ENCODE measurements at places on chromosomes 6 and 20.

GRCh38 chr6:112833581-112834131 is 486.5 kb downstream of the RFPL4B start:
- DNase-seq, result peak; percentile 53

DNA sequence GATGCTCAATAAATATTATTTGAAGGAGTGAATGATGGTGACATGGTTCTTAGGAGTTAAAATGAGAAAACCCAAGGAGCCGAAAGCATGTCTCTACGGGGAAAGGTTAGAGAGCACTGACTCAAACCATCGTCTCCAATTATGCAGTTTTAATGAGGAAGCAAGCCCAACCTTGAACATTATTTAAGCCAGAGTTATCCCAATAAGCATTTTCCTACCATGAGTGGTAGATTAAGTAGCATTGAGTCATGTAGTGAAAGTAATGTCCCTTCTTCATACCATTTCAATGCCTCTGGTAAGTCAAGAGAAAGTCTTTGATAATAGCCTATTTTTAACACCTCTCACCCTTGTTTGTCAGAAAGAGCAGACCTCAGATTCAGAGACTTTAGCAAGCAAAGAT is 13.5 kb downstream of the TSHZ2 start:
- DNase-seq, result no peak

DNA sequence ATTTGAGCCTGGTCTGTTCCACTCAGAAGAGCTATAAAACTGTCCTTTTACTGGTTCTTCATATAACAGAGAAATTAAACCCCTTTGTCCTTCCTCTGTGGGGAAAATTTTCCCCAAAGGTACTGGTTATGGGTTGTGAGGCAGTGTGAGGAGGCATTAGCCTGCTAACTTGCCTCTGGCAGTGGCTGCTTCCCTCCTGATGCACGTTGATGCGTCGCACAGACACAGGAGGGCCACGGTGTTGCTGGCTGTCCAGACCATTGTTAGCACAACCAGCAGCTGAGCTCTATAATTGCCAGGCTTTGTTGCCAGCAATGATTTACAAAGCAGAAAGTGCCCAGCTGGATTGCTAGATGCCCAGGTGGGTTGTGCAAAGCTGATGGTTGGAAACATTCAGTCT is 10.1 kb downstream of the AAR2 start:
- peak; percentile 58 for DNase-seq

GRCh38 chr6:129473546-129473945 is 236.4 kb downstream of the ARHGAP18 start:
- DNase-seq, result no peak

DNA sequence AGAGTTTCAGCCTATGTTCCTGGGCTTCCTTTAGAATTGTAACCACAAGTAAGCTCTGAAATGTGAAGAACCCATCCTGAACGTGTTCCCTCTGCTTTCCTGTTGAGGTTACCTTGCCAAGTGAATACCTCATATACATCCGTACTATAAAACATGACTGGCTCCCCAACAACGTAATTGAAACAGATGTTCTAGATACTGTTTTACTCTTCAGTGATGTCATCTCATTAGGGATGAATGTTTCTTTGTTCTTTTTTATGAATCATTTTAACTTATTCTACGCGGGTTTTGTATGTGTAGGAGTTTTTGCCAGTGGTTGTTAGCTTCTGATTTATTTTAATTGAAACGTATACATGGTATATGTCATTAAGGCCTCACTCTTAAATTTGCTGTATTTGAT is 166.8 kb downstream of the SAMD5 start:
- DNase-seq, result no peak

GRCh38 chr6:2020909-2021308 is 224.5 kb downstream of the GMDS start:
- DNase-seq, result peak; percentile 24

- no peak for DNase-seq
These were observed 35.7 kb upstream of the CTNNBL1 start for GRCh38 chr20:37657924-37658804.

Measured in NCI-H2171 (cell line).